ENCODE measurements at places on chromosomes 1 and 21.

- DNase-seq: no peak
Observed at GRCh38 chr1:56773341-56774066, 45.7 kb downstream of the FYB2 start.

DNA sequence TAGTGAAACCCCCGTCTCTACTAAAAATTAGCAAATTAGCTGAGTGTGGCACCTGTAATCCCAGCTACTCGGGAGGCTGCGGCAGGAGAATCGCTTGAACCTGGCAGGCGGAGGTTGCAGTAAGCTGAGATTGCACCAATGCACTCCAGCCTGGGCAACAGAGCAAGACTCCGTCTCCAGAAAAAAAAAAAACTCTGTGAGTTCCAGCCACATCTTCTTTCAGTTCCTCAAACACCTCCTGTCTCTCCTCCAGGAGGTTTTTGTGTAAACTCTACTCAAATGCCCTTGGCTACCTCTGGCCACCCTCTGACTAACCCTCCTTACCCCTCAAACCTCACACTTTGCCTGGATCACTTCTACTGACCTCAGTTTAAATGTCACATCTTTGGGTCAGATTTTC, 38.1 kb downstream of the RCSD1 start:
- no peak for DNase-seq

DNA sequence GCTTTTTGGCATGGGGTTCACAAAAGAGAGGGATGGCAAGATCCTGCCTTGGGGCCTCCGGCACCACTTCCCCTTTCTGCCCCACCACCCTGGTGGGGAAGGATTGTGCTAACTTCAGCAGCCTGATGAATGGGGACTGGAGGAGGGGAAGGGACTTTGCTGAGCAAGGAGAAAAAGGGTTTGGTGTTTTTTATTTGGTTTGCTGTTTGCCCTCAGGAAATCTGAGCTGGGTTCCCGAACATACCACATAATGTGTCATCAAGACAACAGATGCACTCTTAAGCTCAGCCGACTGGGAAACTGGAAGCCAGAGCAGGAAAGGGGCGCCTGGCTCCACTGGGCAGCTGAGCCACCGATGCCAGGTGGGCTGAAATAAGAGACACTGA, 19.8 kb downstream of the OLFML2B start:
- no peak for DNase-seq

GRCh38 chr1:222048094-222048595, 306.3 kb upstream of the DUSP10 start:
- no peak for DNase-seq

- peak; percentile 75 for DNase-seq
Observed at GRCh38 chr1:24391882-24392603, 21.5 kb downstream of the STPG1 start.

DNA sequence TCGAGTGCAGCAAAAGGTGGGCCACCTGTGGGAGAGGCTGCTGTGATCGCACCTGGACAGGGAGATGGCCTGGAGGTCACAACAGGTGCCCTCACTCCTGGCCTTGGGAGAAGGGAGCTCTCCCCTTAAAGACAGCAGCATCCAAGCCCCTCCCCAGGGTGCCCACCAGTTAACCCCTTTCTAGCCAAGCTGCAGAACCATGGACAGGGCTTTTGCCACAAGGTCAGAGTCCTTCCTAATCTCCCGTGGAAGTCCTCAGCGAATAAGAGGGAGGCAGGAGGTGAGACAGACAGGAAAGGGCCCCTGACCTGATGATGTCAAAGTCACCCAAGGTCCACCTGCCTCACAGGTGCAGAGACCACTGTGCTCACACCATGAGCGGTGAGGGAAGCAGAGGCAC, 1.7 kb downstream of the CNTN2 start:
- no peak for DNase-seq

- no peak for DNase-seq
Observed at GRCh38 chr1:51649593-51650091, 32.8 kb downstream of the OSBPL9 start.

DNA sequence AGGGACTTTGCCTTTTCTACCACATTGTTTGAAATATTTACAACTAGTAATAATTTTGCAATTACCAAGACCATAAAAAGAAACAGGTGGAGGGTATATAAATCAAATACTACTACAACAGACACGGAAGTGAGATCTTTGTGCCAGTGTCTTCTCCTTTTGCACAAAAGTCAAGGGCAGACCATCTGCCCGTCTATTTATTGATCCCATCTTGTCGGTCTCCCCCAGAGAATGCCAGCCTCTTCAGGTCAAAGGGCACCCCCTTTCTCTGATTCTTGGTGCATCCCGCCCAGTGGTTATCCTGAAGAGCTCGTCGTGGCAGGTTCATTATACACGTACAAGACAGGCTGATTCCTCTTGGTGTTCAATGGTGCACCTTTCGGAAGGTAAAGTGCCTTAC, 4.8 kb upstream of the PDE9A start:
- DNase-seq: no peak

DNA sequence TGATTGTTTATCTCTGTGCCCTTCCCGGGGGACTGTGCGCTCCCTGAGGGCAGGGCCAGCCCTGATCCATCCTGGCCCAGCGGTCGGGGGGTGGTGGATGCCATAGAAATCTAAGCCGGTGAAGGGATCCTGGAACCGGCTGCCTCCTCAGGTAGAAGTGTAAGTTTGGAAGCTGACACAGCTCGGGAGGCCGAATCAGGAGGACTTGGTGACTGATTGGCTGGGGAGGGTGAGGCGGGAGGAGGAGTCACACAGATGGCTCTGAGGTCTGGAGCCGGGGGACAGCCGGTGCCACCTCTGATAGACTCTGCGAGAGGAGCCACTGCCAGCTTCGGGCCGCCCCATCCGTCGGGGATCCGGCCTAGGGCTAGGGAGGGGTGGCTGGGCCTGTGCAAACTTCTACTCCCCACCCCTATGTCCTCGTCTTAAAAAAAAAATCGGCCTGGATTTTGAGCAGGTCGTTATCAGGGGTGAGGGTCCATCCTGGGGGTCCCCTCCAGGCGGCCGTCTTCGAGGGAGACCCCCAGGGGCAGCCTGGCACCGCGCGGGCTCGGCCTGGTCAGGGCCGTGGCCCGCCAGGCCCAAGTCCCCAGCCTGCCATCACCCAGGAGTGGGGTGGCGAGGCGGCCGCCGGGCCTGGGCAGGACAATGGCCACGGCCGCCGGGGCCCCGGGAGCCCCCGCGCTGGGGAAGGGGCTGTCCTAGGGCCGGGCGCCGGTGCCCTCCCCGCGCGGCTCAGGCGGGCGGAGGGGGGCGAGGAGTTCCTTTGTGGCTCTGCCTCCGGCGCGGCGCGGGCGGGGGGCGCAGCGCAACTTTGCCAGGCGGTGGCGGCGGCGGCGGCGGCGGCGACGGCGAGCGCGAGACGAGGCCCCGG, 708 bp upstream of the ZNF362 start:
- peak; percentile 72 for DNase-seq

DNA sequence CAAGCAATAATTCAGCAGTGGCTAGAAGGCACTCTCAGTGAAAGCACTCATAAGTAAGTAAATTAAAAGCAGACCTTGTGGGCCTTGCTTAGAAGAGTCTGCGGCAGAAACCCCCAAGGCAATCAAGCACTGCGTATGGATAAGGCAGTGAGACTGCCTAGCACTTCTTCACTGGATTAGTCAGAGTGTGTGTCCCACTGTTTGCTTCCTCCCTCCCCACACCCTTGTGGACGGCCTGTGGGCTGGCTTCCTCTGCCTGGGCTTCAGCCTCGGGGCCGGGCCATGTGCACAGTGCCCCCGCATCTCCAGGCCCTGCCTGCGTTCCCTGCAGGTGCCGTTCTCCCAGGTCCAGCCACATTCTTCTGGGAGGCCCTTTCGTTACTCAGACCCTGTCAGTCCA, 23.8 kb downstream of the AGT start:
- no peak for DNase-seq

DNA sequence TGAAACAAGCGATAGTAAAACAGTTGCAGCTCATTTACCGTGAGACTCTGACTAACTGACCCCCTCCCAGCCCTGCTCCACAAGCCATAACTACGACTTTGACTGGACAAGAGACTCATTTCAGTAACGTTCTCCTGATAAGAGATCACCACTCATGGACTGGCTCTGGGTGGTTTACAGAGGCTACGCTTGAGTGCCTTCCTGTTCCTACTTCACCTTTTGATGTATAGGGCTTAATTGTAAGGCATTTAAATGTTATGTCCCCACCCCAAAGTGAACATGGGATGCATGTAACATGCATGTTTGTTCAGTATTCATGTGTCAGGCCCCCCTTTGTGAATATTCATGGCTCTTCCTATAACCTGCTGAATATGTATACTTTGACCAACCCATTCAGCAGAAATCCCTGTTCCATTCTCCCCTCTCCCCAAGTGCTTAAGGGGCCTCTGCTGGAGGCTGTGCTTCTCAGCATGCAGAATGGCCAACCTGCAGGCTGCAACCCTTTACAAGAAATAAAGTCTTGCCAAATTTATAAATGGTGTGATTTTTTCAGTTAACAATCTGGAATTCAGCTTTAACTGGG, 50.7 kb upstream of the SPOCD1 start:
- DNase-seq: peak; percentile 42

- no peak for DNase-seq
Observed at GRCh38 chr1:58695206-58695605, 4.7 kb downstream of the MYSM1 start.

DNA sequence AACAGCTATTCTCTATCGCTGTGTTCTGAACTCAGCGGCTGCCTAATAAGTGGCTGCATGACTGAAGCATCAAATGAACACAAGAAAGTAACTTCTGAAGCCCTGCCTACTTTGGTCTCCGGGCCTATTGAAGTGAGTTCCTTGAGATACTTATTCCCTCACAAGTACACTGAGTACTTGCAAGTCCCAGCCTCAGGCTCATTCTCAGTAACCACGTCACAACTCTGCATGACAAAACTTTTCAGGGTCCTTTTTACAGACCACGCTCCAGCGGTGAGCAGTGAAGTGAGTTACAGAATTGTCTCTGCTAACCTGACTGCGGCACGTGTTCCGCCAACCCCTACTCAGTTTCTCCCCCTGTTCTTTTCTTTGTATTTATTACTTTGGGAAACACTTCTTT, 1342.7 kb upstream of the ADGRL4 start:
- DNase-seq: no peak

- DNase-seq: no peak
Observed at GRCh38 chr1:4792565-4792964, 138.2 kb downstream of the AJAP1 start.

GRCh38 chr1:184300446-184300845, 86.4 kb upstream of the C1orf21 start:
- no peak for DNase-seq

- no peak for DNase-seq
Observed at GRCh38 chr1:200528858-200529606, 91.5 kb downstream of the KIF14 start.

- peak; percentile 68 for DNase-seq
Observed at GRCh38 chr1:173420330-173420806, 56.8 kb upstream of the PRDX6 start.

- DNase-seq: no peak
Observed at GRCh38 chr1:33736496-33736895, 127.4 kb upstream of the HMGB4 start.

DNA sequence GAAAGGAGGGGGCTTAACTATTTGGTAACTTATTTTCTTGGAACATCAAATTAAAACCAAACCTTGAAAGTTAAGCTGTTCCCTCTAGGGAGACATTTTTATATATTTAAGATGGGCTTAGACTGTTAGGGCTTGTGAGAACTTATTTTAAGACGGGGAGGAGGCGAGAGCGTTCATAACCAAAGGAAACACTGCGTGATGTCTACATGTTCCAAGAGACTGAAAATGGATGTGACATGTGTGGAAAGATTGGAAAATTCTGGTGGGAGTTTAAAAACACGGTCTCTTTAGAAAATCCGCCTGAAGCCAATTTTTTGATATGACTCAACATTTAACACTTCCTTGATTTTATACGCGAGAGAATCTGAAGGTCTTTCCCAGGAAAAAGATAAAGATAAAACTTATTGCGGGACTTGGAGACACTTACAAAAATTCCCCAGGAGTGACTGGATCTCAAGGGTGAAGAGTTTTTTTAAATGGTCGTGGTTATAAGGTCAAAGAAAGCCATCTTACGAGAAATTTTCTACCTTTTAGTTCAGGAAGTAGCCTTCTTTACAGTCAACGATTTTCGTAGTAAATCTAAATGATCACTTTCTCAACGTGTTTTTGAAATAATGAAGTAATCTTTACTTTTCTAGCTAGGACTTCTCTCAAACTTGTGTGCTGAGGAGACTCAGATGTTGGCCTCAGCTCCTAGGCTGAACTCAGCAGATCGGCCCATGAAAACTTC, 828 bp downstream of the PNRC2 start:
- no peak for DNase-seq

- no peak for DNase-seq
Observed at GRCh38 chr1:109641861-109642260, 14.0 kb upstream of the GSTM4 start.

GRCh38 chr1:180181048-180181447, 26.4 kb downstream of the QSOX1 start:
- no peak for DNase-seq

GRCh38 chr1:189185097-189185496, 1292.6 kb downstream of the BRINP3 start:
- no peak for DNase-seq

- no peak for DNase-seq
Observed at GRCh38 chr1:89810302-89810701, 10.5 kb upstream of the LRRC8D start.

DNA sequence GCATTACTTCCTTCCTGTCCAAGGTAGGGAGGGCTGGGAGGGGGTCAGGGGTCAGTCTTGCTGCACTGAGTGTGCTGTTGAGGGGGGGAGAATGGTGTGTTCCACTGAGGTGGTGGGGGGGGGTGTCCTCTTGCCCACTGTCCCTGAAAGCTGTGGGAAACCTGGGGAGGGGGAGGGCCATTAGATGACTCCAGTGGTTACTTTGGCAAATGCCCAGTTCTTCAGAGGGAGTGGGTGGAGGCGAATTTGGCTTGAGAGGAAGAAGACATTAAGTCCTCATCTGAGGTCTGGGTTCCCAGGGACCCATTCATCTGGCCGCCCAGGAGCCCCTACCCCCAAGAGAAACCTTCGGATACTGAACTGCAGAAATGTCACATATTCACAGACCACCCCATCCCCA, 36.2 kb downstream of the MEF2D start:
- no peak for DNase-seq

DNA sequence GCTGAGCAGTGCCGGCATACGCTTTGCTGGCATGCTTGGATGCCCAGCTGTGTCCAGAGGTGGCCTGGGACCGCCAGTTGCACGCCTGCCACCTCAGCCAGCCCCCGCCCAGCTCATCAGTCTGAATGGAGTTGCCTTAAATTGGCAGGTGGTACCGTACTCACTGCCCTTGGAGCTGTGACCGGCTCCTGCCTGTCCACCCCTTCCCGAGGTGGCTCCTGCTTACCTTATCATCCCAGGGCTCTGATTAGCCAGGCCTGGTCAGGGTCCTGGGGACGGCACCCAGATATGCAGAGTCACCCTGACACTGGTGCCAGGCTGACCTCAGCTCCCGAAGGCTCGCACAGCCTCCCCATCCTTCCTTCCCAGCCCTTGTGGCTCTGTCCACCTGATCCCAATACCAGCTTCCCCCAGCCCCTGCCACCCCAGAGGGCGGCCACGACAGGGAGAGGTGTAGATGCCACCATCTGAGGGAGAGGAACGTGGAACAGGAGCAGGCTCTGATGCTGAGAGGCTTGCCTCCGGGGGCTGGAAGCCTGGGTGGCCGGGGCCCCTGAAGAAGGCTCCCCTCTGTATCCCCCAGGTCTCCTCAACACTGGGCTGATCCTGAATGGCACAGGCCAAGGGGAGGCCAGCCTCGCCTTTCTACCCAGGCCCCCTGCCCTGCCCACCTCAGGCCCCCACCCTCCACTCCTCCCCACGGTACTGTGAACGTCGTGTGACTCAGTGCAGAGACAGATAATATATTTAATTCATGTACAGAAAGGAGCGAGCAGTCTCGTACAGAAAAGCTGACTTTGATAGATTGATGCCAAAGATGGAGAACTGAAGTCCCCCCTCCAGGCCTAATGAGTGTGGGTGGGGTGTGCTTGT, 27.8 kb downstream of the CDK18 start:
- DNase-seq: no peak
